KBM-7 (cell line): ENCODE measurements at places on chromosomes 3 and 15.
A peak's percentile ranks its signal among the peaks of the same experiment; 100 is the strongest.

DNA sequence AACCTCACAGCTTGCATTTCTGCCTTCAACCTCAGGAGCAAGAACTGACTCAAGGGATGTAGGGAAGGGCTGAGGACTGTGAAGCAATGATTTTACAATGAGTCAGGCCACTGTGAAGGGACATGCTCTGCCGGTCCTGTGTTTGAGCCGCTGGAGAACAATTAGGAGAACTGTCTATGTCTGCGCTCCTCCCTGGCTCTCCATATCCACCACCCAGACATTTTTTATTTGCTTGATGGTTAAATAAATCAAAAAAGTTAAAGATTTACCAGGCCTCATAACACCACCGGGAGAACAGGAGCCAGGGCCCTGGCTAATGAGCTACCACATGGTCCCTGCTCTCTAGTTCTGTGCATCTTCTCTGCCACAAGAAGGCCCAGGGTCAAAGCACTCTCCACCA is 29.6 kb downstream of the SEC61A1 start:
- DNase-seq, result no peak

DNA sequence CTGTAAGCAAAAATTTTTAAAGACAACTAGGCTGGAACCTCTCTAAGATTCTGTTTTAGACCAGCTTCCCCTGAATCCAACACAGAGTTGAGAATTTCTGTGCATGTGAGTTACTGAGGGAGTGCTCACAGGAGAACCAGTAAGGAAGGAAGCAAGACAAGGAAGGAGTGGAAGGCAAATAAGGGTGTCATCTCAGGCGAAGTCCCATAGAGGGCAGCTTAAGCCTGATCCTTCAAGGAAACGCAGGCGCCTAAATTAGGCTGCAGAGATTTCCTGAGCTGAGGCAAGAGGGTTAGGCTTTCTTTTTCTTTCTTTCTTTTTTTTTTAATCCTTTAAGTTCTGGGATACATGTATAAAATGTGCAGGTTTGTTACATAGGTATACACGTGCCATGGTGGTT is 36.2 kb upstream of the COL6A6 start:
- DNase-seq, result peak; percentile 46

DNA sequence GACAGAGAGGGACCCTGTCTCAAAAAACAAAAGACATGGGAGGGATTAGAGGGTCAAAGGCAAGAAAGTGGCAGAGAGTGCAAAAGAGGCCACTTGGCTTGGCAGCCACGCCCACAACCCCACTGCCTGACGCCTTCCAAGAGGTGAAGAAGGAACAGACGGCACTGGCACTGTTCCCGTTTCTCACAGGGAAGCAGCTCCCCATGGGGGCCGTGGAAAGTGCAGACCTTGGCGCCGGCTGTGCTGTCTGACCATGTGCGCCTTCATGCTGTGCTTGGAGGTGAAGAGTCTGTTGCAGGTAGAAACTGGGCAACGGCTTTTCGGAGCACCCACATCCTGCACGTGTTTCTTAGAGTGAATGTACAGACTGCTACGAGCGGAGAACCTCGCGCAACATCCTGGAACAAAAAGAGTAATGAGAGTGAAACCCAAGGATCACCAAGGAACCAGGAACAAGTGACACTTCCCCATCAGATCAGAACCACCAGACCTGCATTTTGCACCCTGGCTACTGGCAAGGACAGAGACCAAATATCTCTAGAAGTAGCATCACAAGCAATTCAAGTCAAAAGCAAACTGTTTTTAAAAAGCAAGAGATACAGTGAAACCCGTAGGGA is 9.7 kb downstream of the ZXDC start:
- DNase-seq, result no peak

GRCh38 chr15:90063770-90064247 is 38.5 kb downstream of the IDH2 start:
- DNase-seq, result peak; percentile 79

GRCh38 chr3:188789251-188789650 is 382.5 kb upstream of the TPRG1 start:
- DNase-seq, result no peak
